MM.1S (cell line): ENCODE measurements at places on chromosomes 2 and 18.

DNA sequence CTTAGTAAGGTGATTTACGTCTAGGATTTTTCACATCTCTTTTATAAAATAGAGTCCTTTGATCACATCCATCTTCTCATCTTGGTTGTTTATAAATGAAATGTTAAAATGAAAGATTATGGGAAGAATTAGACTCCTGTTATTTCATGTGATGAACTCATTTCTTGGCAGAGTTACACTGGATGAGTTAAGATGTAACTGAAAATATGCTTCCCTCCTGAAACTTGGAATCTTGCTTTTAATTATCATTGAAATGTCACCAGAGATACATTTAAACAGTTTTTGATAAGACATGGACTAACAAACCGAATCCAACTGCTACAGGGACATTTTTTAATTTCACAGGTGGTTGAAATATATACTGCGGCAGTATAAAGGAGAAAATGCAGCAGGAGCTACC is 274.0 kb downstream of the DLGAP1 start:
- H3K27me3 ChIP-seq, result no peaks in the 10 kb centered on the region
- H3K27ac ChIP-seq, result no peak overlapping the region
- DNase-seq, result no peak
- no peak overlapping the region; the same call in 1 of the 2 replicates for H3K4me3 ChIP-seq
- H3K4me1 ChIP-seq, result no peaks in the 10 kb centered on the region

DNA sequence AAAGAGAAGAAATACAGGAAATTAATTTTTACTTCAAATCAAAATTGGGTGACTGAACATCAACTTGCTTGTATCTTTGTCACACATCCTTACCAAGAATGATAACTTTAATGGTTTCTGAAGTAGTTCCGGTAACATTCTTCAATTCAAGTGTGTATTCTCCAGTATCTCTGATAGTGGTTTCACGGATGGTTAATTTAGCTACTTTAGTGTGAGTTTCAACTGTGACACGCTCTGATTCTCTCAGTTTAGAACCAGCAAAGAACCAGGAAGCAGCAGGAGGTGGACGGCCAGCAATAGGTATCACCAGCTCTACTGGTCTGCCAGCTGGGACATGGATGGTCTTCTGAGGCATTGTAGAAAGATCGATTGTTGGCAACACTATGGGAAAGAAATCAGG is 62.3 kb downstream of the PLEKHA3 start:
- H3K36me3 ChIP-seq, result no peaks in the 10 kb centered on the region
- no peak overlapping the region for H3K27ac ChIP-seq
- no peaks in the 10 kb centered on the region for H3K4me1 ChIP-seq
- no peak overlapping the region for H3K4me3 ChIP-seq
- DNase-seq, result no peak
- no peaks in the 10 kb centered on the region for H3K27me3 ChIP-seq

DNA sequence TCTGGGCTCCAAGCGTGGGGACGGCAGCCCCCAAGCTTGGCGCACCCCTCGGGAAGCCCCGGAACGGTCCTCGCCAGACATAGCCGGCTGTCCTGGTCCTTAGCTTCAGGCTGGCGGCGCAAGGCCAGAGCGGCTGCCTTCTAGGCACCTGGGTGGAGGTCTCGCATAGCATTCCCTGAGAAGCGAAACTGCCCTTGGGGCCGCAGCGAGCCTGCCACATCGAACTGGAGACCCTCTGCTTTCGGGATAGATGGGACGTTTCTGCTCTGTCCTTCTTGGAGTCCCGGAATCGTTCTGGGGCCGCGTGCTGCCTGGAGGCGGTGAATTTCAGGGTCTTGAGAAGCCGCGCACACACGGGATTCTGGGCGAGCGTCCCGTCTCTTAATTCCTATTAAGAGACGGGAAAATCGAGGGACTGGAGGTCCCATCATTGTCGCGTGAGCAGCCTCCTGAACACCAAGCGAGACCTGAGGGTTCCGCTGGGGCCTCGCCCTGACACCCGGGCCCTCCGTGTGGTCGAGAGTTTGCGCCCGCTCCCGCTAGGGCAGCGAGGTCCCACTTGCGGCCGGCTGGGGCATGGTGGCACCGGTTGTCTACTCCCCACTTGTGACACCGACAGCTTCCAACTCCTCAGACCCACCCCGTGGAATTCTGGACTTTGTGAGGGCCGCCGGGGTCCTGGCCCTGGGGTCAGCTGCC is 9.7 kb upstream of the EN1 start:
- peaks cover 5% of the 10 kb centered on the region; the same call in 1 of the 2 replicates for H3K4me1 ChIP-seq
- H3K27ac ChIP-seq, result no peak overlapping the region
- no peak for DNase-seq
- H3K4me3 ChIP-seq, result peak overlapping the region; percentile 76

- H3K27ac ChIP-seq, result no peak overlapping the region
- no peaks in the 10 kb centered on the region for H3K36me3 ChIP-seq
- H3K27me3 ChIP-seq, result peaks cover 44% of the 10 kb centered on the region
- DNase-seq, result no peak
- no peak overlapping the region for H3K4me3 ChIP-seq
These were observed 63.1 kb upstream of the HPCAL1 start for GRCh38 chr2:10239561-10239967.

DNA sequence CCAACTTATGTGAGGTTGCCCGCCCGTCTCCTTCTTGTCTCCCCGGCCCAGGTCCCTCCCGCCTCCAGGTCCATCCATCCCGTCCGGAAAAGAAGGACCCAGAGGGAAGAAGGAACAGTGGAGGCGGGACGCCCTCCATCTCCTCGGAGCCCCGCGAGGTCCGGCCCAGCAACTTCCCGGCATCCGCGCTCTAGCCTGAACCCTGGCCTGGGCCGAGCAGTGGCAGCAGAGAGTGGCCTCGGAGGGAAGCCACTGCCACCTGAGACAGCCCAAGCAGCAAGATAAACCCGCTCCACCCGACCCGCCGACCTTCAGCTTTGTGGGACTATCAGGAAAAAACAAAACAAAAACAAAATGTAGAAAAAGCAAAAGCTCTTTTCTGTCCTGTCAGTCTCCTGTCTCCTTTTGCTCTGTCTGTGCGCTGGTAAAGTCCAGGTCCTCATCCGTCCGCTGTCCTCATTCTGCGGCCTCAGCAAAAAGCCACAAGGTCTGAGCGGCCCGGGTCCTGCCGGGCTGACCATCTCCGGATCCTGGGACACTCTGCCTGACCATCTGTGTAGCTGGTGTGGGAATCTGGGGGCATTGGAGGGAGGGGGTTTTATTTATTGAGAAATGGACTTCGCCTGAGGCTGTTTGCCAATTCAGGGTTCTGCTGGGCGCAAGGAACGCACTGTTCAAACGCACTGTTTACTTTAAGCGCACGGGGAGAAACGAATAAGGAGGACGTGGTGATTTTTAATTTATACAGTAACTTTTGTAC is 3.1 kb downstream of the DLX1 start:
- no peak overlapping the region for H3K4me3 ChIP-seq
- H3K36me3 ChIP-seq, result no peaks in the 10 kb centered on the region
- peaks cover 93% of the 10 kb centered on the region for H3K27me3 ChIP-seq
- no peak overlapping the region for H3K27ac ChIP-seq
- 0 out of 2 replicates have a peak, but pooled peaks cover 6% of the 10 kb centered on the region for H3K4me1 ChIP-seq

DNA sequence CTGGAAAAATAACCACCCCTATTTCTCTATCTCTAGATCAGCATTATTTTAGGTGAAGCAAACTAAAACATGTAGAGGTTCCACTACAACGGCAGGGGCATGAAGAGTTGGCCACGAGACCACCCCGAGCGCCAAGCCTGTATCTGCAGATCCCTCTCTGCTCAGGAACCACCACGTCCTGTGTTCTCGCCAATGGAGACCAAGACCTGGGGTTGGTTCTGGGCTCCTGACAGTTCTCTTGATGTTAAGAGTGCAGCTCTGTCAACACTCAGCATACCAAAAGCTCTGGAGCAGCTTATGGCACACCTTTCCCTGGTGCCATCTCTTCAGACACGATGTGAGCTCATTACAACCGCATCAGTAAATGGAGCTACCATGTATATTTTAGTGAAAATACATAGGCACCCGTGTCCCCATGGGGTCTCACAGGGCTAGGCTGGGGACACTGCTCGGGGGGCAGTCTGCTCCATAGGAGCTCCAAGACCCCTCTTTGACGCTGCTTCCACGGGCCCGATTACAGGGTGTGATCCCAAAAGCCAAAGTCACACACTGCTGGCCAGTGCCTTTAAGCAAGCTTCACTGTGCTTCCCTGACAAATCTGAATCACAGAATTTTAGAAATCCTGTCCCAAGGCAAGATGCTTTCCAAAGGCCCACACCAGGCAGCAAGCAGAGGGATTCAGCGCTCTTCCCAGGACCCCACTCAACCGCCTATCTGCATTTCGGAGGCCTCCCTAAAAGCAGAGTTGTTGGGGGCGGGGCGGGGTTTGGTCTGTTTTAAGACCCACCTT is 72.2 kb downstream of the EMILIN2 start:
- H3K4me3 ChIP-seq, result no peak overlapping the region
- no peaks in the 10 kb centered on the region for H3K4me1 ChIP-seq
- no peak overlapping the region for H3K27ac ChIP-seq
- no peaks in the 10 kb centered on the region for H3K27me3 ChIP-seq

DNA sequence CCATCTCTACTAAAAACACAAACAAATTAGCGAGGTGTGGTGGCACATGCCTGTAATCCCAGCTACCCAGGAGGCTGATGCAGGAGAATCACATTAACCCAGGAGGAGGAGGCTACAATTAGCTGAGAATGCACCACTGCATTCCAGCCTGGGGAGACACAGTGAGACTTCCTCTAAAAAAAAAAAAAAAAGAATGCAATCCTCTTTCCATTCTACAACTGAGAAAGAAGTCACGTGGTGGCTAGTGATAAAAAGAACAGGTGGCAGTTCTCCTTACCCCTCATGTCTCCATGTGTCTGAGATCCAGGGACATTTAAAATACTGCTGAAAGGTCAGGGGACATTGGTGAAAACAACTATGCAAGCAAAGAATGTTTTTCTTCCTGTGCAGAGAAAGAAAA is 24.4 kb upstream of the GPR39 start:
- no peaks in the 10 kb centered on the region for H3K4me1 ChIP-seq
- DNase-seq, result no peak
- H3K4me3 ChIP-seq, result no peak overlapping the region
- H3K27me3 ChIP-seq, result no peaks in the 10 kb centered on the region

- H3K27ac ChIP-seq, result no peak overlapping the region
- DNase-seq, result no peak
- H3K4me3 ChIP-seq, result no peak overlapping the region
- no peaks in the 10 kb centered on the region for H3K36me3 ChIP-seq
These were observed 25.3 kb upstream of the CPS1 start for GRCh38 chr2:210531050-210531449.

- H3K27me3 ChIP-seq, result no peaks in the 10 kb centered on the region
- no peak overlapping the region for H3K4me3 ChIP-seq
- no peak overlapping the region for H3K27ac ChIP-seq
- no peak for DNase-seq
These were observed 220.4 kb upstream of the CWC22 start for GRCh38 chr2:180227461-180227860.

GRCh38 chr2:231926180-231926741 is at the start of gene NPPC:
Gene NPPC (minus strand): TSS chr2:231926396. CDS start chr2:231926249, 147 bp downstream.
- no peak within 1 kb of the TSS for H3K27ac ChIP-seq
- H3K4me3 ChIP-seq, result peak within 1 kb of the TSS; percentile 75
- no peaks in the 10 kb centered on the region for H3K27me3 ChIP-seq
- no peaks in the 10 kb centered on the region for H3K36me3 ChIP-seq
- peak; percentile 82 for DNase-seq

- H3K27ac ChIP-seq, result no peak overlapping the region
- no peak for DNase-seq
- H3K27me3 ChIP-seq, result no peaks in the 10 kb centered on the region
- H3K4me3 ChIP-seq, result no peak overlapping the region
These were observed 49.6 kb downstream of the CPO start for GRCh38 chr2:206988884-206989283.

DNA sequence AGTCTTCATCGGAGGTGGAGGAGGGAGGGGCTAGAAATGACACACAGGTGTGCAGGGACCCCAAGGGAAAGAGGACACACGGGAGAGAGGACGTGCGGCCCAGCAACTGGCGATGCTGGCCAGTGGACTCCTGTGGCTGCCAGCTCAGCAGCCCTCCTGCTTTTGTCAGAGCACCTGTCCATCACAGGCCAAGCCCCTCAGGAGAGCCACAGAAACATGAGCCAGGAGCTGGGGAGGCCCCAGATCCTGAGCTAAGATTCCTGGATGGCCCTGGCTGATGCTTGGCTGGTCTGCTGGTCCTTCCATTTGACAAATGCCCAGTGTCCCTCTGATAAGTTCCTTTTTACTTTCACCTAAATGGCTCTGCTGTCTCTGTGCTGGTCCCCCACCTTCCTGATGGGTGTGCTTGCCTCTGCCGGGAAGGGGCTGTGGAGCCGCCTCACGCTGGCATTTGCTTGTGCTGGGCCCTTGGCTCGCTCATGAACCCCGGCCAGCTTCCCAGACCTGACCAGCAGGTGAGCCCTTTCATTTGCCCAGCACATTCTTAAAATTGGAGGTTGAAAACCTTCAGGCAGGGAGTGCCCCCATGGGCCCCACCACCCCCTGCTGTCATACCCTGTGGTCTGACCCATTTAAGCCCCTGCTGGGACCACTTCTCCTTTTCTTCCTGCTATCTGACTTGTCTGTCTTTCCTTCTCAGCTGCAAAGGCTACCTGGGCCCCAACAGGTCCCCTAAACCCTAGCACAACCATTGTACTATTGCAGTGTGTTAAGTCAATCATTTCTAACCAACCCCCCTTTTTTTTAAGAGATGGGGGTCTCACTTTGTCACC is 37.3 kb downstream of the CYP27C1 start:
- no peaks in the 10 kb centered on the region for H3K27me3 ChIP-seq
- no peaks in the 10 kb centered on the region for H3K4me1 ChIP-seq
- DNase-seq, result no peak

- no peak overlapping the region for H3K27ac ChIP-seq
- no peaks in the 10 kb centered on the region for H3K27me3 ChIP-seq
- no peak overlapping the region for H3K4me3 ChIP-seq
- H3K4me1 ChIP-seq, result no peaks in the 10 kb centered on the region
- H3K36me3 ChIP-seq, result no peaks in the 10 kb centered on the region
These were observed 28.6 kb downstream of the IGFBP2 start for GRCh38 chr2:216661639-216662375.

- H3K36me3 ChIP-seq, result no peaks in the 10 kb centered on the region
- no peaks in the 10 kb centered on the region for H3K4me1 ChIP-seq
- H3K27me3 ChIP-seq, result no peaks in the 10 kb centered on the region
- no peak overlapping the region for H3K4me3 ChIP-seq
These were observed 48.9 kb downstream of the APLF start for GRCh38 chr2:68516051-68516955.

GRCh38 chr2:109647636-109648035 is 33.5 kb downstream of the SOWAHC start:
- no peak overlapping the region for H3K27ac ChIP-seq
- H3K27me3 ChIP-seq, result no peaks in the 10 kb centered on the region
- DNase-seq, result no peak
- H3K36me3 ChIP-seq, result no peaks in the 10 kb centered on the region
- no peak overlapping the region for H3K4me3 ChIP-seq

DNA sequence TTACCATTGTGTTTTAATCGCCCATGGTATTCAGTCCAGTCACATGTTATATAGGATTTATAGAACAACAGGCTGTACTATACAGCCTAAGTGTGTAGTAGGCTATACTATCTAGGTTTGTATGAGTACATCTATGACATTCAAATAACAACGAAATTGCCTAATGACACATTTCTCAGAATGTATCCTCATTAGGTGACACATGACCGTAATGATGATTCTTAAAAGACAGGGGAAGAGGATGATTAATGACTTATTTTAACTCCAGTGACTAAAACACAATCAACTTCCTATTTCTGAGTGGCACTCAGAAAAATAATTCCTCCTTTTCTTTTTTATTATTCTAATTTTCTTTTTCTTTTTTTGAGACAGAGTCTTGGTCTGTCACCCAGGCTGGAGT is 63.0 kb upstream of the ACSL3 start:
- H3K36me3 ChIP-seq, result no peaks in the 10 kb centered on the region
- no peak overlapping the region for H3K4me3 ChIP-seq
- peaks cover 31% of the 10 kb centered on the region for H3K27me3 ChIP-seq
- DNase-seq, result no peak
- H3K4me1 ChIP-seq, result no peaks in the 10 kb centered on the region
